ENCODE measurements at places on chromosomes 2 and 18. TPM values are rescaled to one million over a fixed set of nuclear protein-coding genes. Genes with fewer than 3 reads are reported as not detected.

DNA sequence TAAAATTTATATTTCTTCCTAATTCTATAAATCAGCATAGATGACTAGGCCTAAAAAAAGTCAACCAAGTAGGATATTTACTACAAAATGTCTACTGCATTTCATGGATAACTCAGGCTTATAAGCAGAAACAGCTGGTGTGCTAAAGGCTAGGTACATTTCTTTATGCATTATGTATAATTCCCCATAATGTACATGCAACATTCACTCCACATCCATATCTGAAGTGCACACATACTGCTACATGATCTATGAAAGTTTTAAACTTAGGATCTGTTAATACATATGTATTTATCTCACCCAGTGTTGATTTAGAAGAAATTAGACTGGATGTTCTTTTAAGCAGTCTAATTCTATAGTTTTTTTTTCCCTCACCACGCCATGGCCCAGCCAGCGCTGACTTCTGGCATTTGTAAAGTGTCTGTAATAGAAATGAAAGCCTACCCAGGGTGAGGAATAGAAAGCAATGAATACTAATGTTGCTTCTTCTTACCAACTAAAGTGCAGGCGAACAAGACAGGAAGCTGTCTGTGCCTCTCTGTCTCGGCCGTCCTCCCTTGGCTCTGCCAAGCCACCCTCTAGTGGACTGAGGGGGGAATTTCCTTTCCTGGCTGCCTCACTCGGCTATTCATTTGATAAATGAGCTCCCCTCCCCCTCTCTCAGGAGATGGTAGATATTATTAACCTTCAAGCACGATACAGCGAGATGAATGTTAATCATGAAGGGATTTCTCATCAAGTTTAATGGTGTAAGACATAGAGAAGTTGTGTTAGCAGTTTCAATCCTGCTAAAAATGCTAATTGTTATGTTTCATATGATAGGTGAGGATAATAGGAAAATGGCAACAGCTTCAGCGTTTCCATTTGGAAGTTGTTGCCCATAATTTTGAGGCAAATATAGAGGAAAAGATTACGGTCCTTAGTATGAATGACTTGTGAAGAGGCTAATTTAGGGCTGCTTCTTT lies 384.5 kb downstream of the MTX2 start:
- H3K27ac ChIP-seq, result no peak overlapping the region
- H3K27me3 ChIP-seq, result peaks cover 35% of the 10 kb centered on the region
- H3K36me3 ChIP-seq, result no peaks in the 10 kb centered on the region
- peak; percentile 50 for DNase-seq
- peaks cover 2% of the 10 kb centered on the region for H3K4me1 ChIP-seq

DNA sequence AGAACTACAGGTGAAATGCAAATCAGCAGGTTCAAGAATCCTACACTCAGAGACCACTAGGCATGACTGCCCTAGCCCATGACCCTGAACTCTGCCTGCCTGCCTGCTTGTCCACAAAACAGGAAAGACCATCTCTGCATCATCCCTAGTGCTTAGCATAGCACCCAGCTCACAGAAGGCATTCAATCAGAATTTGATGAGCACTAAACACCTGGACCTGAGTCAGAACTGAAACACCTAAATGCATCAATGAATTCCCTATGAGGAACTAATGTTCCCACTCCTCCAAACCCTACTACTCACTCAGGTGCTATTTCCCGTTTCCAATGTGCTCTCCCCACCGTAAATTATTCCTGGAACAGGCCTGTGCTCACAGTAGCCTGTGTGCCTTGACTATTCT lies 21.7 kb downstream of the MRPS5 start:
- peaks cover 76% of the 10 kb centered on the region for H3K36me3 ChIP-seq
- H3K27ac ChIP-seq, result no peak overlapping the region
- H3K4me1 ChIP-seq, result peaks cover 19% of the 10 kb centered on the region
- no peak overlapping the region for H3K4me3 ChIP-seq

DNA sequence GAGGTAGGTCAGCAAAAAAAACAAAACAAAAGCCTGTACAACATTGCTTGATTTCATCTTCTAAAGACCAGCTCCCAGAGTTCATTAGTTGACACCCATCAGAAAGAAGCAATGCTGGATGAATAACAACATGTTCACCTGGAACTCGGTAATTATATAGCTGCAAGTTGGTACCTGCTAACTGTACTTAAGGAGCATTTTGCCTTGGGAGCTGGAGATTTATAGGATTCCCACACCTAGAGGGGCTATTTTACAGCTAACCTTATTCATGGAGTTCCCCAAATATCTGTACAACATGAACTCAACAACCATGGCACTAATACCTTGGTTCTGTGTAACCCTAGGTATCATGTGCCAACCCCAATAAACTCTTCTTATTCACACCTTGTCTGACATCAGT lies 281.1 kb upstream of the NCKAP5 start:
- no peaks in the 10 kb centered on the region for H3K4me1 ChIP-seq
- no peak for DNase-seq
- H3K27me3 ChIP-seq, result peaks cover 16% of the 10 kb centered on the region

The FAHD2B gene
- 30.2 TPM for total RNA-seq
